NCI-H1436 treated with DMSO at 0.1 percent for 48 hours (cell line): ENCODE measurements at places on chromosomes 6 and 20.

DNA sequence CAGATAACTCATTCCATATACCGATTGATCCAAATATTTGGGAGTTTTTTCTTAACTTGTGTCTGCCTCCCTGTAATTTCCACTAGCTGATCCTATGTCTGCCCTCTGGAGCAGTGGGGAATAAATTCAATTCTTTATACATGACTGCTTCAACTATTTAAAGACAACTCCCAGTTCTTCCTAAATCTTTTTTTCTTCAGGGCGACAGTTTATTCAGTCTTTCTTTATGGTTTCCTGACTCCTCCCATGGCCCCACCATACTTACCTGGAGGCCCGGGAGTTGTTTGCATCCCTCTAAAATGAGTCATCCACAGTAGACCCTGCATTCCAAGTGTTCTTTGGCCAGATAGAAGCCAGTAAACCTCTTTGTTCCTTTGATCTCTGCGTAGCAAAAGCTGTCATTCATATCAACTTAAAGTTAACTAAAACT, 73.6 kb downstream of the LCA5 start:
- no peak for DNase-seq

- no peak for DNase-seq
These were observed 34.3 kb downstream of the HLA-DMB start for GRCh38 chr6:32906539-32906938.

GRCh38 chr20:60352596-60352995, 394.4 kb downstream of the CDH26 start:
- DNase-seq, result no peak

GRCh38 chr6:118810420-118811027, 83.4 kb upstream of the ASF1A start:
- DNase-seq, result no peak

DNA sequence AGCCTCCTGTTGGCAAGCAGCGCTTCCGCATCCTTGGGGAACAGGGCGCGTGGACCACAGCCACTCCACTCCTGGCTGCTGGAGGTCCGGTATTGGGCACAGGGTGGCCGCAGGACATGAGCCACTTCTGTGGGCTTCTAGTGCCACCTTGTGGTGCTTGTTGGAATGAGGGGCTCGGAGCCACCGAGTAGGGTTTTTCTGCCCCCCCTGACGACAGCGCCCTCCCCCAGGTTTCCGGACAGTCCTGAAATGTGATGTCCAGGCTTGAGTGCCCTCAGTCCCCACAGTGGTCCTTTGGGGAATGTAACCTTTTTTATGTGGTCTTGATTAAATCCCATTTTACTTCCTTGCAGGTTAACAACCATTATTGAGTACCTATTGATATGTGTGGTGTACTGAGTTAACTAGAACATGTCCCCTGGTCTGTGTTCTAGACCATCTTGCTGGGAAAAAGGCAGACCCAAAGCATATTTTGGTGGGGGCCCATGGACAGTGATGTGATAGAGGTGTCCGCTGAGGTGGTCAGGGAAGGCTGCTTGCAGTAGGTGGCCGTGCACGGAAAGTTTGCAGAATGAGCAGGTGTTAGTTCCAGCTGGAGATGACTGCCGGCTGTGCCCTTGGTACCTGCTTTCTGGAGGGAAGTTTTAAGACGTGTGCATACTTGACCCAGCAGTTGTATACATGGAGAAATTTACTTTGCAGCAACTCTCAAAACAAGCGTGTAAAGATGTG, 70.0 kb downstream of the PTPN1 start:
- DNase-seq, result no peak

- no peak for DNase-seq
These were observed 70.6 kb downstream of the SGK1 start for GRCh38 chr6:134247231-134247833.

GRCh38 chr6:167454003-167454402, 129.1 kb downstream of the TTLL2 start:
- DNase-seq, result no peak

- DNase-seq, result no peak
These were observed 644 bp downstream of the KIZ start for GRCh38 chr20:21126581-21126870.

DNA sequence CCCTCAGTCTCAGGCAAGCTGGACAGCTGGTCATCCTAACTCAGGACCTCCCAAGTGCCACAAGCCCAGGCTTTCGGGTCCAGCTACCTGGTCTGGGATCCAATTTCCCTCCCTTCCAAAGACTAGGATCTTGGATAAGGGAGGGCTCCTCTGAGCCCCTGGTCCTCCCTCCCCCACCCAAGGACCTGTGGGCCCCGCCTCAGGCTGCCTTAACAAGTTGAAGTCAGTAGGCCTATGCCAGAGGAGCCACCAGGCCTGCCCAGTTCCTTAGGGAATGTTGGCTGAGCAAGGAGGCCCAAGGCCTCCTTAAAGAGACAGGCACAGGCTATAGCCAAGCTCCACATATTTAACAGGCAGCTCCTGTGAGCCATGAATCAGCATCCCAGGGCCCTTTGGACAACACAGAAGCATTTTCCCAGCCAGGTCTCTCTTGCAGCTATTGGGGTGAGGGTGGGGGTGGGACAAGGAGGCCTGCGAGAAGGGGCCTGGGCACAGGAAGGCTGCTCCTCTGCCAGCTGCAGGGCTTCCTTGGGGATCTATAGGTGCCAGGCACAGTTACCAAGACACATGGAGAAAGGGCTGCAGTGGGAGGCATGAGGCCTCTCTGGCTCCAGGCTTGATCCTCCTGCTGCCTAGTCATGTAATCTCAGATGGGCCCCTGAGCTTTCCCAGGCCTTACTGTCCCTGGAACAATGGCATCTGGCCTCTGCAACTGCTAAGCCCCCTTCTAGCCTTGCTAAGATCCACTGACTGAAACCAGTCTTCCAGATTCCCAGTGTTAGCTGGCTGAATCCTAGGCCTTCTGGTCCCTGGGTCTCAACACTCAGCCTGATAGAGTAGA, 27.4 kb upstream of the NOL4L start:
- DNase-seq, result no peak

- no peak for DNase-seq
These were observed 97.9 kb upstream of the SNX9 start for GRCh38 chr6:157724960-157725741.

DNA sequence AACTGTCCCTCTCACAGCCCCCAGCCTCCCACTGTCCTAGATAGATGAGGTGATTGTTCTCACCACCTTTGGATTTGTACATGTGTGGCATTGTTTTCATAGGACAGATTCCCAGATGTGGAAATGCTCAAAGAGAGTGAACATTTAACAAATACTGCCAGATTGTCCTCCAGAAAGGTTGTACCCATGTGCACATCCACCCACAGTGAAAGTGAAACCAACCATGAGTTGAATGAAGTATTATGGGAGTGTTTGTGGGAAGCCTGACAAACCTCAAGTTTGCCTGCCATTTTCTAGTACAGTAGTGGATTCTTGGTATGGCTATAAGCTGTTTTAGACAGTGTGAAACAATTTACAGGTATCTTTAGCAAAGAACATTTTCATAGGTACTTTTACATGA, 42.7 kb downstream of the ANKRD6 start:
- no peak for DNase-seq

GRCh38 chr6:4351520-4352321, 216.3 kb upstream of the ECI2 start:
- no peak for DNase-seq

GRCh38 chr20:10953437-10953836, 279.6 kb upstream of the JAG1 start:
- no peak for DNase-seq

DNA sequence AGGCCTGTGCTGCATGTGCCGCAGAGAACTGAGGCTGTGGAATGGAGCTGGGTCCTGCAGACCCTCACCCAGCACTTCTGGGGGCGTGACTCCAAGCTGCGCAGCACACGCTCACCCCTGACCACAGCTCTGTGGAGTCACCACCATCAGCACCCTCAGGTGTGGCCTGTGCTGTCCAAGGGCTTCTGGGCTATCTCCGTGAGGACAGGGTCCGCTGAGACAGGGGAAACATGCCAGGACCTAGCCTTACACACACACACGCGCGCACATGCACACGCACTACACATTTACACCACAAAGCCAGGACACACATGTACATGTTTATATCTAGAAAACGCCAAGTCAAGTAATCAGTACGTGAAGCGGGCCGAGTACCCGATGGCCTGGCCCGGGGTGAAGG, 26.8 kb upstream of the TCFL5 start:
- no peak for DNase-seq
